ENCODE measurements at places on chromosomes 1 and 21.

DNA sequence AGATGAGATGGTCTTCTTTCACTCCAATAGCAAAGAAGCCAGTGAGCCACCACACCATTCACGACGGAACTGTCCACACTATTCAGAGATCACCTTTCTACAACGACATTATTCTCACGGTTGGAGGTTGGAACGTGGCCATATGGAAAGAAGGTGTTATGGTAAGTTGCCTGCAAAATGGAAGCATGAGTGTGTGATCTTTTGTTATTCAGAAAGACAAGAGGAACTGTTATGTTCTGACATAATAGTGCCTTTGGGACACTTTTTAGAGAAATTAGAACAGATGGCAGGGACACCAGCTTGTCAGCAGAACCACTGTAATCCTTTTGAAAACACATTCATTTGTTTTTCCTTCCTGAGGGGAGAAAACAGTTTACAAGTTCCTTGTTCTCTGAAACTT is 75.8 kb upstream of the MCOLN3 start:
- no peak for DNase-seq

- no peak for DNase-seq
Observed at GRCh38 chr1:95815511-95815910, 581.5 kb downstream of the RWDD3 start.

DNA sequence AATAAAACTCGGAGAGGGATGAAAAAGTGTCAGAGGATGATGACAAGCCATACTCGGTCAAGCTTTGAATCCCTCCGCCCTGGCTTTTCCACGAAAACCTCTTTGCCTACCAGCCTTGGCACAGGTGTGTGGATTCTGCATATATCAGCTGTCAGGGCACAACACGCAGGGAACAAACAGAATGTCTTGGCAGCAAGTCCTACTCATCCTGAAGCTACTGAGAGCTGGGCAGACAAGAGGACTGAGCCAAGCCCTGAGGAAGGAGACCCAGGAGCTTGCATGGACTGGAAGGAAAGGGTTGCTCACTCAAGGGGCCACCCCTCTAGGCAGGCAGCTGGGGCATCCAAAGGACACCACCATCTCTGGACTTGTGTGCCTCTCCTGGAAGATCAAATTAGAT is 132.4 kb downstream of the HMGB4 start:
- no peak for DNase-seq

GRCh38 chr1:224687465-224687864 is 71.3 kb downstream of the CNIH3 start:
- DNase-seq: no peak

DNA sequence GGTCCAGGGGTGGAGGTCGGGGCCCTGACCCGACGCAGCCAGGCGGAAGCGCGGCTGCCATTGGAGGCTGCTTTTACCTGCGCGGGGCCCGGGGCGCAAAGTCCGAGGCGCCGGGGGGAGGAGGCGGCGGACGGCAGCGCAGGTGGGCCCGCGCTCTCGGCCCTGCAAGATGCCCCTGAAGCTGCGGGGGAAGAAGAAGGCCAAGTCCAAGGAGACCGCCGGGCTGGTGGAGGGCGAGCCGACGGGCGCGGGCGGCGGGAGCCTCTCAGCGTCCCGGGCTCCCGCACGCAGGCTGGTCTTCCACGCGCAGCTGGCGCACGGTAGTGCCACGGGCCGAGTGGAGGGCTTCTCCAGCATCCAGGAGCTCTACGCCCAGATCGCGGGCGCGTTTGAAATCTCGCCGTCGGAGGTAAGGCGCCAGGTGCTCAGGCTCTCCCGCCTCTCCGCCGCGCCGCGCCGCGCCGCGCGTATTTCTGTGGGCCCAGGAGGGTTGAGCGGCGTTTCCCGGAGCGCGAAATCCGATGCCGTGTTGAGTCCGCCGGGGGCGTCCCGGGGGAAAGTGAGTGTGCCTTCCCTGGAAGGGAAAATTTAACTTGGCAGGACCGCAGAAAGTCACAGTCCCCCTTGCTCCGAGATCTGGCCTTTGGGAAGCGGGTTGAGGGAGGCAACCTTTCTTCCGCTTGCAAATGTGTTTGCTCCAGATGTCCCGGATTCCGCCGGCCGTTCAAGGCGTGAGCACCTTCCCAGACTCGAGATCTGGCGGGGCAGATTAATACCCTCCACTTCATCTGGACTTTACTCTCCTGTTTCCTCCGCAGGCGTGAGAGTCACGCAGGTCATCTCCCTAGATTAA is at the start of gene GIPC2:
Gene GIPC2 (plus strand): TSS at position 41 of the 853 bp plus-strand sequence. CDS start 129 bp downstream, at position 170.
- peak; percentile 4 for DNase-seq

DNA sequence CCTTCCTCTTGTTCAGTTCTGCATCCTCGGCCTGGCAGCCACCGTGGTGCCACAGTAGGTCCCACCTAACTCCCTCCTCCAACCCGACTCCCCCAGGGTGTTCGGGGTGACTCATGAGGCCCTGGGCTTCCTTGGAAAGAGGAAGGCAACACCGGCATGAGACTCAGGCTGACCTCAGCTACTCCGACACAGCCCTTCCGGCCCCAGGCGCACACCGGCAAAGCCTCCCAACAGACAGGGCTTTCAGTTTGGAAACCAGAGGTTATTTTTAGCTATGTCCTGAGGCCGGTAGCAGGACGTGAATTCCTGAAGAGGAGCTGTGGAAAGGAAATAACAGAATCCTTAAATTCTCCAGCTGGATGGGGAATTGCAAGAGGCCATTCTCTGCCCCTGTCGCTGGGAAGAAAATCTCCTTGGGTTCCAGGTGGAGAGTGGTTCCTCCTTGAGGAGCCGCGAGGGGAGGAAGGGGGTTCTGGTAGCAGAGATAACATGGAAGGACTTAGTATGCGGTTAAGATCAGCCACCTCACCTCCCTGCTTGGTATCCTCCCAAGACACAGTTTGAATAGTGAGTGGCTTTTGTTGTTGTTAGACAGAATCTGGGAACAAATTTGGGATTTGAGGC is 24.4 kb downstream of the PLXNA2 start:
- no peak for DNase-seq

DNA sequence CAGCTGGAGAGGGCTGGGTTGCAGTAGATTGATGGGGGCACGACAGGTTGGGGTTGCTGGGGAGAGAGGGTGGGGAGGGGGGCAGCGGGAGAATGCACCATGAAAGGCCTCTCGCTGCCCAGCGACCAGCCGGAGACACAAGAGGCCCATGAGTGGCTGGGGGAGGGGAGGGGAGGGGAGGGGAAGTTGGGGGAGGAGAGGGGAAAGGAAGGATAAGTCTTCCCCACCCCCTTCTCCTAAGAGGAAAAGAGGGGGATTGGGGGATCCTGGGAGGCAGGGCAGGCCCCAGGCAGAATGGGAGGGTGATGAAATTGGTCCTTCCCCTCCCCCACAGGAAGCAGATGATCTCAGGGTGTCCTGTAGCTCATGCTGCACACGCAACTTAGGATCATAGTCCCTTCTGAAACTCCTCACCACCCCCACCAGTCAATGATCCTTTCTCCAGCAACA is 45.7 kb downstream of the PAX7 start:
- DNase-seq: no peak

DNA sequence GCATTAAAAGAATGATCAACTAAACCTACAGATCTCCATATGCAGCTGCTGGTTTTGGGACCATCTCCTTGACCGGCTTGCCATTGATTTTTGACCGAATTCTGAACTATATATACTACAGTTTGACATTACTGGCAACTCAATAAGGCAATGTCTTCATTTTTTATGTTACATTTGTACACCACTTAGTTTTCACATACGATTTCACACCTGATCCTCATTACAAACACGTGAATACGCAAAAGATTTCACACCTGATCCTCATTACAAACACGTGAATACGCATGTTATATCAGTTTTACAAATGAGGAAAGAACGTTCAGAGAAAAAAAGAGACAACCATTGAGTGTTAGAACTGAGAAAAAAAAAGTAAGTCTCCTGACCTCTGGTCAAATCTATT is 1.1 kb downstream of the SASS6 start:
- DNase-seq: no peak

- DNase-seq: no peak
Observed at GRCh38 chr21:37737996-37738395, 178.3 kb downstream of the KCNJ6 start.

DNA sequence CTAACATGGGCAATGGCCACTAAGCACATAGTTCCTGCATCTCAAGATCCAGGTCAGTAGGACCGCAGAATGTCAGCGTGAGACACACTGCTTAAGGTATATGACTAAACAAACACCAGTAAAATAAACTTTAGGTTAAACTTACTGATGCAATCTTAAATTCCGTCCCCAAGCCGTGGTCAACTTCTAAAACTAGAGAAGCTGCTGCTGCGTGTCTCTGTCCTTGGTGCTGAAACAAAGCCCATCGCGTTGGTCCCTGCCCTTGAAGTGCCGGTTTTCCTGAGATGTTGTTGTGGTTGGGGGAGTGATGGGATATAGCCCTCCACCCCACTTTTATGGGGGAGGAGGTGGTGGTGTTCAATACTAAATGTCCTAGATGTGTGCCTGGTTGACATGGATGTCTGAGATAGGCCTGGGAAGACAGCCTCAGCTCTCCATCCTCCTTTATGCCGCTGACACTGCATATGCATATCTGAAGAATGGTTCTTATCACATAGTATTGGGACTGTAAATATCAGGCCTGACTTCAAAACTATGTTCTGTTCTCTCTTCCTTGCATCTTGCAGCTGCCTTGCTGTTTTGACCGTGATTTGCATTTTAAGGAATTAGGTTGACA is 72.0 kb upstream of the KCNA3 start:
- peak; percentile 56 for DNase-seq

- DNase-seq: no peak
Observed at GRCh38 chr1:24206083-24206464, 19.0 kb upstream of the IFNLR1 start.

DNA sequence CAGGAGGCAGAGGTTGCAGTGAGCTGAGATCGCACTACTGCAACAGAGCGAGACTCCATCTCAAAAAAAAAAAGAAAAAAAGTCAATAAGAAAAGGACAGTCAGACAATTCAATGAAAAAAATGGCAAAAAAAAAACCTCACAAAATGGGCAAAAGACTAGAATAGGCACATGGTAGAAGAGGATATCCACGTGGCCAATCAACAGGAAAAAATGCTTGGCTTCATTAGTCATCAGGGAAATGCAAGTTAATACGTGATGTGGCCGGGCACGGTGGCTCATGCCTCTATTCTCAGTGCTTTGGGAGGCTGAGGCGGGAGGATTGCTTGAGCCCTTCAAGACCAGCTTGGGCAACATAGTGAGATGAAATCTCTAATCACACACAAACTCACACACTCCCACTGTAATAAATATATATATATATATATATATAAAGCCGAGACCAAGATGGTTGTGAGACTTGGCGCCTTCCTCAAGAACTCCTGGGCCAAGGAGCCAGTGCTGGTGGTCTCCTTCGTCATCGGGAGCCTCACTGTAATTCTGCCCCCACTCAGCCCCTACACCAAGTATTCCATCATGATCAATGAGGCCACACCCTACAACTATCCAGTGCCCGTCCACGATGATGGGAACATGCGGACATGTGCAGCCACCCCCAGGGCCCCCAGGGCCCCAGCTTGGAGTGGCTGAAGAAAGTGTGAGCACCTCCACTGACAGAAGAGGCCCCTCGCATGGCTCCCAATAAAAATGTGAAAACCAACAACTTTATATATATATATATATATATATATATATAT is 22.9 kb upstream of the LEFTY2 start:
- DNase-seq: no peak

DNA sequence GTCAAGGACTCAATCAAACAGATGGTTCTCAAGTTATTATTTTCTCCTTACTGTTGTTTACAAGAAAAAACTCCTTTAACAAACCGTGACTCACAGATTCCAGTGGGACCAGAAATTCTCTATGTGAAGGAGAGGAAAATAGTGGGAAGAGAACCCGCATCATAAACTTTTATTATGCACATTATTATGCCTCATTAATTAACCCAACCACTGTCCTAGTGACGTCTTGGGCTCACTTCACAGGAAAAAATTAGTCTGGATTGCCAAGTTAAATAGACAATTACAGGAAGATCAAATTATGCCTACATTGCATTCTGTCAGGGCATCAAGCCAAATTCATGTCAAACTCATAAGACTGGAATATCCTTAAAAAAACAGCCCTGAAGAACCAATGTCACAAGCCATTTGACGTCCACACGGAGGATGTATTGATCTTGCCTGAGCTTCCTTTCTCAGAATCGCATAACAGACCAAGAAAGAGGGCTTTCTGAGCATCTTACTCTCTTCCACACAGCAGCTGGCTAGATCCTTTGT is 347.8 kb downstream of the DUSP10 start:
- no peak for DNase-seq

DNA sequence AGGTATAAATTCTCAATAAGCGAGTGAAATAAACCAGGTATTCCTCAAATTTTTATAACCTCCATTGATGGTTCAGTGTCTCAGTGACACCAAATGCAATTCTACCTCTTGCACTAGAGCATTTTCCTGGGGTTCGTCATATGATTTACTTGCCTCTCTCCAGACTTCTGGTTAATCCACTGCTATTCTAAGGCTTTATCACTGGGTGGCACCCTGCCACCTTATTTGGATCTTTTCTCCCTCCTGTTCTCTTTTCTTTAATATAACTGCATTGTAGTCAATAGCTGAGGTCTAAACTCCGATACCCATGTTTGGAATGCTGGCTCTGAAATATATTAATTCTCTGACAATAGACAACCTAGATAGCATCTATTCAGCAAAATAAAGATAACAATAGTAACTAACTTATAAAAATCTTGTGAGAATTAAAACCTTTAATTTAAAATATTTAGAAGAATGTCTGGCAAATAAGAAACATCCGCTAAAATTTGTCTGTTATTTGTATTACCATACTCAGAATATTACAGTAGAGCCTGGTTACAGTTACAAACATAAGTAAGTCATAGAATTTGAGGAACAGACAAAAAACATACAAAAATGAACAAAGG is 436.4 kb downstream of the PLA2G4A start:
- DNase-seq: no peak

Measured in activated gamma-delta T cell treated with Interleukin-2 at 50 U/mL for 16 hours (primary cell).